Lung (tissue), 17 donors: ENCODE measurements at places on chromosomes 1 and 21. TPM values are rescaled to one million over a fixed set of nuclear protein-coding genes. Genes with fewer than 3 reads are reported as not detected.

Gene GPR61
- polyA plus RNA-seq = not detected

Gene MIXL1
- not detected for polyA plus RNA-seq

Gene LIN9
- polyA plus RNA-seq = 2.3 TPM

Gene HSD3B2
- polyA plus RNA-seq = not detected

Gene LIPI
- not detected for polyA plus RNA-seq

Gene FCRL1
- polyA plus RNA-seq = 0.26 TPM
